Chondrocyte (in vitro differentiated cells): ENCODE measurements at places on chromosomes 7 and 10.
A peak's percentile ranks its signal among the peaks of the same experiment; 100 is the strongest.

- DNase-seq, result no peak
These were observed 178.1 kb upstream of the SEMA3A start for GRCh38 chr7:84372712-84373111.

- no peak for DNase-seq
These were observed 22.0 kb downstream of the STEAP1B start for GRCh38 chr7:22477876-22478450.

DNA sequence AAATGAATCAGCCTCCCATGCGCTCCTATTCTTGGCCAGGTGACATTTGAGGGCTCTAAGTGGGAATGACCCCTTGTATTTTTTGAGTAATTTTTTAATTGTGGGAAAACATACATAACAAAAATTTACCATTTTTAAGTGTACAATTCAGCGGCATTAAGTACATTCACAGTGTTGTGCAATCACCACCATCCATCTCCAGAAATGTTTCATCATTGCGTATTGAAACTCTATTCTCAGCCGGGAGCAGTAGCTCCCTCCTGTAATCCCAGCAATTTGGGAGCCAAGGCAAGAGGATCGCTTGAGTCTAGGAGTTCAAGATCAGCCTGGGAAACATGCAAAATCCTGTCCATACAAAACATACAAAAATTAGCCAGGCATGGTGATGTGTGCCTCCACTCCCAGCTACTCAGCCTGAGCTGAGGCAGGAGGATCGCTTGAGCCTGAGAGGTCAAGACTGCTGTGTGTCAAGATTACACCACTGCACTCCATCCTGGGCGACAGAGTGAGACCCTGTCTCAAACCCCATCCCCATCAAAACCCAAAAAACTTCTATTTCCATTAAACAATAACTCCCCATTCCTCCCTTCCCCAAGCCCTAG, 2.5 kb downstream of the ANTXRL start:
- no peak for DNase-seq

DNA sequence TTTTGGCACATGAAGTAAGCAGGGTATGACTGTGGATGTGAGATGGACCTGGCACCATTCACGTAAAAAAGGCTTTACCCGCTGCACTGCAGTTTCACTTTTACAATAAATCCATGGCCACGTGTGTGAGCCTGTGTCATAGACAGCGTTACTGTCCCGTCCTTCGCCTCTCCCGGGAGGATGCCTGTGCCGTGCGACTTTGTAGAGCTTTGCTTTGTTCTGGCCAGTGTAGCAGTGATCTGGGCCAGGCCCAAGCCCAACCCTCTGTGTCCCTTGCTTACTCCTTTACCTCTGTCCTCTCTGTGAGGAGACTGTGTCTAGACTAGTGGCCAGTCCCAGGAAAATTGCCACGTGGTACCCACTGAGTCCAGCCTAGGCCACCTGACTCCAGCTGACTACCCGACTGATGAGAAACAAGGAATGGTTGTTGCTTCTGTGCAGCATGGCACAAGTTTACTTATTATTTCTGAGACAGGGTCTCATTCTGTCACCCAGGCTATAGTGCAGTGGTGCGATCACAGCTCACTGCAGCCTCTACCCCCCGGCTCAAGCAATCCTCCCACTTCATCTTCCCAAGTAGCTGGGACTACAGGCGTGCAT, 48.1 kb downstream of the JAKMIP3 start:
- peak; percentile 38 for DNase-seq

GRCh38 chr7:132053871-132054270, 497.4 kb upstream of the PODXL start:
- no peak for DNase-seq

DNA sequence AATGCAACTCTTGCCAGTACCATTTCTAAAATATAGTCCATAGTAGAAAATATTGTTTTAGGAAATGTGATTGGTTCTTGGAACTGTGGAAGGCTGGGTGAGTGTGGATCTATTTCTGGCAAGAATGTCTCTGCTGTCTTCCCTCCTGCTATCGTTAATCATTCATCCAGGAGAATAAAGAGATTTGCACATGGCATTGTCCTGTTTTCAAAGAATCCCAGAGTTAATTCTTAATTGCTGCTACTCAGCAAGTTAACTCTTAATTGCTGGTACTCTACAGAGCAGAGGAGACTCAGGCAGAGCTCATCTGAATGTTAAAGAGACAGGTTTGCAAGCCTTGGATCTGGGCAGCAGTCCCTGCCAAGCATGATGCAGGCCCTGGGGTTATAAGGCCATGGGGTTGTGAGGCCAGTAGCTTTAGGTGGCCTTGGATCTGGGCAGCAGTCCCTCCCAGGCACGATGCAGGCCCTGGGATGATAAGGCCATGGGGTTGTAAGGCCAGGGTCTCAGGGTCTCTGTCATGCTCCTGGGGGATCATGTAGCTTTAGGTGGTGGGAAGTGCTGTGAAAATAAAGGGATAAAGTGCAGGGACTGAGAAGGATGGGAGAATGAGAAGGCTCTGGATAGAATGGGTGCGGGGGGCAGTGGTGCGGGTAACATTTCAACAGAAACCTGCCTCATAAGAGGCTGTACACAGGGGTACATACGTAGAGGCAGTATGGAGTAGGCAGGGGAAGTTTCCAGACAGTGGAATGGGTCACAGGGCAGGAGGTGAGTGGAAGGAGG, 162.3 kb downstream of the SVIL start:
- no peak for DNase-seq

DNA sequence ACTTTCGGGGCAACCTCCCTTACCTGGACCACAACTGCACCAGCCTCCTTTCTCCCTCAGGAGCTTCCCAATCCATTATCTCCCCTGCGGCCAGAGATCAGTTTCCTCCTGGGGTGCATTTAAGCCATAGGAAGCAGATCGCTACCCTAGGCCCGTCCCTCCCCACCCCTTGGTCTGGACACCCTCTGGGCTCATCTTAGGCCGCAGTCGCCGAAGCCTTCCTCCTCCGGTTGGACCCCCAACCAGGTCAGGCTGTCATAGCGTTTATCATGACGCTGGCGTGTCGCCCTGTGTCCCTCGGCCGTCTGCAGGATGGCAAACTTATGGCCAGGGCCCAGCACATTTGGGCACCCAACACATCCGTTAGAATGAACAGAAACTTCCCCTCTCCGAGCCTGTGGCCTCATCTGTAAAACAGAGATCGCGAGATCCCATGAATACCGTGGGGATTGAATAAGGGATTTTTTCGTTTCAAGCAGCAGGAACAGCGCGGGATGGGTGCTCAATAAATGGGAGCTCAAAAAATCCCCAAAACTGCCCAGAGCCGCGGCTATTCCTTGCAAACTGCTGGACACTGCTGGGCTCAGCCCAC, 669 bp upstream of the AP5Z1 start:
- no peak for DNase-seq

- DNase-seq, result no peak
These were observed 526 bp downstream of the ZNF248 start for GRCh38 chr10:37856881-37857286.
